Uterus (tissue), 4 donors: ENCODE measurements at places on chromosomes 4 and X. TPM values are rescaled to one million over a fixed set of nuclear protein-coding genes. Genes with fewer than 3 reads are reported as not detected.

MAGEE2 gene
- not detected for total RNA-seq

GLRA3 gene
- not detected for total RNA-seq

SPANXC gene
- total RNA-seq: not detected

SPOCK3 gene
- total RNA-seq: 1.3 TPM

GRCh38 chrX:31213941-31214340 lies 142.1 kb upstream of the FTHL17 start:
- no peak for DNase-seq

- no peak for DNase-seq
Observed at GRCh38 chr4:169064296-169064695, 54.2 kb upstream of the CBR4 start.

DNA sequence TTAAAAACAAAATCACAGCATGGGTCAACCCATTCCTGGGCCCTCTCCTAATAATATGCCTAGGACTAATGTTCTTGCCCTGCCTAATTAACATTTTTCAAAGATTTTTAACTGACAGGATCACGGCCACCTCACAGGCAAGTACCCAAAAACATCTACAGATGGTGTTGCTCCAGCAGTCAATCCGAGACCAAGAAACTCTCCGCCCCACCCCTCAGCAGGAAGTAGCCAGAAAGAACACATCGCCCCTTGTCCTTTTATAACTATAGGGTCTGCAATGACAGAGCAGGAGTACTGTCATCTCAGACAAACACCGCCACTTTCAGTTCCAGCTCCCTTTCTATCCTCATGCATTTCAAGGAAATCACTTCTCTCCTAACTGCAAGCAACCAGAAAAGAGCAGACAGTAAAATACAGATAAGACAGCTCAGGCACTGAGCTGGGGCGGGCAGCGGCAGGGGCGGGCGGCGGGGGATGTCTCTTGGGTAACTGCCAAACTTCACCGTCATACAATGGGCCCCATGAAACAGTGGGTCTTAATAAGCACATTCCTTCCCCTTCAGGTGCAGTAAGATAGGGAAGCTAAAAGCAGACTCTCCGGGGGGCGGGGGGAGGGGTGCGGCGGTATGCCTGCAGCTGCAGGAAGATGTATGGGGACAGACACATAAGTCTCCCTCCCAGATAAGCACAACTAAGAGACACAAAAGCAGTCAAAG lies 67.4 kb downstream of the ZNF182 start:
- DNase-seq: no peak

DNA sequence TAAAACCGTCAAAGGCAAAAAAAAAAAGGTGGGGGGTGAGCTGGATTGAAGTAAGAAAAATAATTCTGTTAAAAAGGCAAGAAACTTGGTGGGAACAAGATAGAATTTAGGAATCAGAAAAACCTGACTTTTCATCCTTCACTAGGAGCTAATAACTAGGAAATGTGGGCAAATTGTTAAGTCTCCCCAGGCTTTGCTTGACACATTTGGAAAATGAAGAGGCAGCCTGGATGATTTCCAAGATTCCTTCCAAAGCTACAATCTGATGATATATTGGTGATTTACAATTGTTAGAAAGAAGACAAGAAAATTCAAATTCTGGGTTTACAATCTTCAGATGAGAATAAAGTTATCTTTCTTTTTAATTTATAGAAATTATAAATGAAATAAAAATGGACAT lies 1062.5 kb downstream of the ADGRL3 start:
- no peak for DNase-seq

DNA sequence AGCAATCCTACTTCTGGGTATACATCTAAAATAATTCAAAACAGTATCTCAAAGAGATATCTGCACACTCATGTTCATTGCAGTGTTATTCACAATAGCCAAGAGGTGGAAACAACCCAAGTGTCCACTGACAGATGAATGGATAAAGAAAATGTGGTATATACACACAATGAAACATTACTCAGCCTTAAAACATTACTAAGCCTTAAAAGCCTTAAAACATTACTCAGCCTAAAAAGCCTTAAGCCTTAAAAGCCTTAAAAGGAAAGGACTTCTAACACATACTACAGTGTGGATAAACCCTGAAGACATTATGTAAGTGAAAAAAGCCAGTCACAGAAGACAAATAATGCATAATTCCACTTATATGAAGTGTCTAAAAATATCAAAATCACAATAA lies 40.3 kb upstream of the TFDP3 start:
- no peak for DNase-seq

- no peak for DNase-seq
Observed at GRCh38 chr4:77834403-77834802, 15.2 kb upstream of the CNOT6L start.

DNA sequence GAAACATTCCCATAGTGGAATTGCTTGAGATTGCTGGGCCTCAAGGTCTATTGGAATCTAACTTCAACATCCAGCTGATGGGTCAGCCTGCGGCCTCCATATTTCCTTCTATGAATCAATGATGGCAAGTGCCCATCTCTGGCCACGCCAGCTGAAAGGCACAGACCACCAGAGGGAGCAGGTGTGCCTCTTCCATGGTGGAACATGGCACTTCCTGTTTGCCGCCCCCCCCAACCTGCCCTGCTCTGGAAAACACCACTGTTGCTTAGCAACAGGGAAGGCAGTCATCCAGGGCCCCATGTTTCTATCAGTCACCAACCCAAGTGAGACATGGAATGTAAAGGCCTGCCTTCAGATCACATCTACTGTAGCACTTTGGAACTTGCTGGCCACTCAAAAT lies 11.6 kb downstream of the PAGE4 start:
- DNase-seq: peak; percentile 30

DNA sequence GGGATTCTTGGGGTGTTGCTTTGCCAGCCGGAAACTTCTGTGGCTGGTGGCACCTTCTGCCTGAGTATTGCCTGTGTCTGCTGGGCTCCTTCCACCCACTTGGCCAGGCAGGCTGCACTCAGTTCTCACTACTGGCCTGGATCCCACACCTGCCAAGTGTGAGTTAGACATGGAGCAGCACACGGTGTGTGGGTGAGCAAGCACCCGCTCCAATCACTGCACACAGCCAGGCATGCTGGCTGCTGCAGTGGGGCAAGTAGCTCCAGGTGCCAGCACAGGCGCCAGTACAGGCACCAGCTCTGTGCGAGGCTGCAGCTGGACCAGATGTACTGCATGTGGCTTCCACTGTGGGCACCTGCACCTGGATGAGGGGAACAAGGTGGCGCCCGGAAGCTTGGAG lies 23.9 kb downstream of the DCUN1D4 start:
- no peak for DNase-seq

DNA sequence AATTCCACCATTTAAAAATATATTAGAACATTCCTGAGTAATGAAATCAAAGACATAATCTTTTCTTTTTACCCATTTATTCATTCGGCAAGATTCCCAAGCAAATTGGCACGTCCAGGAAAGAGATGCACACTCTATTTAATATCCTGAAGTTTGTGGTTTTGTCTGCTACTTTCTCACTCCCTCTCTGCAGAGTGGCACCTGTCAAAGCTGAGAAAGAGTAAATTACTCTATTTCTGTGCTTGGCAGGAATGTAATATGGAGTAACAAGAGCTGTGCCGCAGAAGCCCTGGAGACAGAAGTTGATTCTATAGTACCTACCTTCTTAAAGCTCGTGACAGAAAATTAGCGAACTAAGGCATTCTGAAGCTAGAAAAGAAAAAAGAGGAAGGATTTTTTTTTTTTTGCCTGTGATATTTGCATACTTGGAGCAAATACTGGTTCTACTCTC lies 5.5 kb downstream of the GSTCD start:
- no peak for DNase-seq

DNA sequence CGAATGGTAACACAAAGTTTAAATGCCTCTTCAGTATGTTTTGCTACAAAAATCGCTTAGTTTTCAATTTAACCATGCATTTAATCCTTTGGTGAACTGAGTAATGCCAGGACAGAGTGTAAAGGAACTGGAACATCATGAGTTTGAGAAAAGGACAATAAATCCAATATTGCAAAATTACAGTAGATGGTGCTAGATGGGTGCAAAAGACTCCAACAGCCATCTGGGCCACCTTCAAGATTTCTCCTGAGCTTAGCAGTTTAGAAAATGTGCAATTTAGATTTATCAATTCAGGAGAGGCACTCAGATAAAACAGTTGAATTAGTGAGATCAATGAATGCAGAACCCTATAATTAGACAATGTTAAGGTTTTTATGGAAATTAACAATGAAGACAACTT lies 33.2 kb upstream of the MID1IP1 start:
- DNase-seq: no peak
